Lower lobe of right lung (tissue), 2 donors: ENCODE measurements at places on chromosomes 7 and 10. TPM values are rescaled to one million over a fixed set of nuclear protein-coding genes. Genes with fewer than 3 reads are reported as not detected.

Gene RNF32
- 3.0 TPM for total RNA-seq

Gene EBLN1
- not detected for total RNA-seq

Gene GNAT3
- total RNA-seq: not detected

Gene SKIDA1
- total RNA-seq: 0.95 TPM

Gene CTAGE8
- total RNA-seq: 4.2 TPM

- no peak overlapping the region for H3K27ac ChIP-seq
- H3K4me3 ChIP-seq: no peak overlapping the region
- no peaks in the 10 kb centered on the region for H3K27me3 ChIP-seq
- no peaks in the 10 kb centered on the region for H3K36me3 ChIP-seq
These were observed 77.4 kb downstream of the LRMDA start for GRCh38 chr10:75508814-75509306.

DNA sequence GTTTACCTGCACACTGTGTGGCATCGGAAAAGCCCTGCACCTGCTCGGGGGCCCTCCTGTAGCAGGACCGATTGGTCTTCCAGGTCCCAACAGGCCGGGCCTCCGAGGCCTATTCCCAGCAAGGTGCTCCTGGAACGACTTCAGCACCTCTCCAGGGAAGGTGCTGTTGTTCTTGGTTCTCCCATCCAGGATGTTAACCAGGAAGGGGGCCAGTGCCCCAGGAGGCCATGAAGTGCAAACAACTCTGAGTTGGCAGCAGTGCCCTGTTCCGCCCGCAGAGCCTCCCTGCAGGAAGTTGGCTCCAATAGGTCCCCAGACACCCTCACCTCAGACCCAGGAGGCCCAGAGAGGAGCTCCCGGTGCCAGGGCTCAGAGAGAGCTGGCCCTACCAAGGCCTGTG lies 64.0 kb upstream of the DUSP5 start:
- H3K4me3 ChIP-seq: no peak overlapping the region
- H3K36me3 ChIP-seq: no peaks in the 10 kb centered on the region
- DNase-seq: no peak
- no peak overlapping the region for H3K27ac ChIP-seq
- H3K4me1 ChIP-seq: no peaks in the 10 kb centered on the region
- H3K27me3 ChIP-seq: no peaks in the 10 kb centered on the region

DNA sequence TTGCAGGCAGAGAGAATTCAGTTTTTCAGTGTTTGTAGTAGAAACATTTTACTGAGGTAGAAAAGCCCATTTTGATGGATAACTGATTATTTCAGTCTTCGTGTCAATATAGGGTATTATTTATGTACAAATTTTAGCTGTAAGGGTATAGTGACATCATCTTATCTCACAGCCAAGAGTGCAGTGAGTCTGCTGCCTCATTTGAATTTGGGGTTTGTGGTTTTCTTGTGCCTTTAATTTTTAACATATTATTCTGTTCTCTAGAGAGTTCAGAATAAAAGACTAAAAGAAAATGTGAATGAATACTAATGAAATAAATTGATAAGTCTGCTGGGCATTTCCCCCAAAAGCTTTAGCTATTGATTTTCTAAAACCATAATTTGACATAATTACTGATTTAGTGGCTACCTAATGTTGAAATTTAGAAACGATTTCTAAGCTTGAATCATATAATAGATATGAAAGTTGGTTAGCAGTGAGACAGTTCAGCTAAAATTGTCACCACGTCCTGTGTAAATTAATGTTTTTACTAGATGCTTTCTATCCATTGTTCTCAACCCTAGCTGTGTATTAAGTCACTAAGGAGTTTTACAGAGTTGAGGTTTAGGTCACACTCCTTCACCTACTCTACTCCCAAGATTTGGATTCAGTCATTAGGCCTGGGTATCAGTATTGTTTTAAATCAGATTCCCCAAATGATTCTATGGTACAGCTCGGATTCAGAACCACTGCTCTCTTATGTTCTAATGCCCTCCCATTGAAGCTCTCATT lies 37.3 kb downstream of the ACADSB start:
- no peaks in the 10 kb centered on the region for H3K4me1 ChIP-seq
- no peak overlapping the region for H3K4me3 ChIP-seq
- H3K27ac ChIP-seq: no peak overlapping the region
- no peaks in the 10 kb centered on the region for H3K27me3 ChIP-seq
- peaks cover 50% of the 10 kb centered on the region for H3K36me3 ChIP-seq

GRCh38 chr7:96045919-96046318 lies 273.6 kb downstream of the DYNC1I1 start:
- no peak overlapping the region for H3K27ac ChIP-seq
- no peaks in the 10 kb centered on the region for H3K27me3 ChIP-seq
- no peaks in the 10 kb centered on the region for H3K4me1 ChIP-seq
- no peak overlapping the region for H3K4me3 ChIP-seq
- DNase-seq: no peak
- no peaks in the 10 kb centered on the region for H3K36me3 ChIP-seq

- H3K4me3 ChIP-seq: no peak overlapping the region
- DNase-seq: no peak
- no peaks in the 10 kb centered on the region for H3K27me3 ChIP-seq
- no peak overlapping the region for H3K27ac ChIP-seq
- H3K36me3 ChIP-seq: no peaks in the 10 kb centered on the region
These were observed 262.4 kb downstream of the COBL start for GRCh38 chr7:51054231-51054630.

- no peak overlapping the region for H3K27ac ChIP-seq
- H3K4me3 ChIP-seq: no peak overlapping the region
- peaks cover 8% of the 10 kb centered on the region for H3K36me3 ChIP-seq
- H3K27me3 ChIP-seq: peaks cover under 1% of the 10 kb centered on the region
These were observed 2.6 kb upstream of the COX19 start for GRCh38 chr7:978049-978346.

DNA sequence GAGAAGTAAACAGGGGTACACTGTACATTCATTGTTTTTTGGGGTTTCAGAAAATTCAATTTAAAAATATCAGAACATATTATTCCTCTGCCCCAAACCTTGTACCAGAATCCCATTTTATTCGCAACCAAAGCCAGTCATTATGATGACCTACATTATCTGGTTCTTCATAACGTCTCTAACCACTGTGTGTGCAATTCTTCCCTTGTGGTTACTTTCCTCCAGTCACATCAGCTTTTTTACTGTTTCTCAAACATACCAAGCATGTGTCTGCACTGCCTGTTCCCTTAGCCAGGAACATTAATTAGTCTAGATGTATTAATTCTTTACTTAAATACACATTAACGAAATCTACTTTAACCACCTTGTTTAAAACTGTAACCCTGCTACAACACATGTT lies 64.8 kb downstream of the THSD7A start:
- H3K36me3 ChIP-seq: no peaks in the 10 kb centered on the region
- H3K4me1 ChIP-seq: no peaks in the 10 kb centered on the region
- no peak overlapping the region for H3K4me3 ChIP-seq
- no peak overlapping the region for H3K27ac ChIP-seq
